ENCODE measurements at places on chromosomes 7 and 10.

DNA sequence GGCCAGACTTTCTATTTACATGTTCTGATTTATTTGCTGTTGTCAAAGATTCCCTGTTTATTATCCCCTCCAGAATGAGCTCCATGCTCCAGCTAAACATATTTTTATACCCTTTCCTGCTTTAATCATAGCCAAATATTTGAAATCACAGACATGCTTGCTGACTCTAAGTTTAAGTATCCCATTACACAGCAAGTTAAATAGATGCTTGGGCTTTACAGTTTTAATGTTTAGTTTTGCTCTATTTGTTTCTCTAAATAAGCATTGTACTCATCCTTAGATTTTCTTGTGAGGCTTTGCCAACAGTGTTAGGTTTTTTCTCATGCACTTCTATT lies 196.8 kb downstream of the TAX1BP1 start:
- no peak for DNase-seq

DNA sequence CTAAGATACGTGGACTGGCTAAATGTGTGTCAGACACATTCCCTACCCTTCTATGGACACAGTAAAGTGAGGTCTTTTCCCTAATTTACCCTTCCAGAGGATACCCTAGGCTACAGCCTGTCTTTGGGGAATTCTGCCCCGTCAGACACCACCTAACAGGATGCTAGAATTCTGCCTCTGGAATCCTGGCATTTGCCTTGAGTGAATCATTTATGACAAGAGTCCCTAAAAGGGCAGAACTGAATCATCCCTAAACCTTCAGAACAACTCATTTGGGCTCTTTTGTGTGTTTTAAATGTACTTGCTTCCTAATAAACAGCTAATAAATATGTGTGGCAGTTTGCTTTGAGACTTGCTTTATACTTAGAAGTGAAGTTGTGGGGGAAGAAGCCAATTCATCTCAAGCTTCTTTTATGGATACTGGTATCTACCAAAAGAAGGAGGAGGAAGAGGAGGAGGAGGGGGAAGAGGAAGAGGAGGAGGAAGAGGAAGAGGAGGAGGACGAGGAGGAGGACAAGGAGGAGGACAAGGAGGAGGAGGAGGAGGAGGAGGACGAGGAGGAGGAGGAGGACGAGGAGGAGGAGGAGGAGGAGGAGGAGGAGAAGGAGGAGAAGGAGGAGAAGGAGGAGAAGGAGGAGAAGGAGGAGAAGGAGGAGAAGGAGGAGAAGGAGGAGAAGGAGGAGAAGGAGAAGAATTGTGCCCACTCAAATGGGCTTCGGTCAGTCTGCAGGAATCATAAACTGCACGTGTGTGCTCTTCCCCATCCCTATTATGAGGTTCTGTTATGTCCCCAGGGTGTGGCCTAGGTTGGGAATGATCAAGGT lies 27.1 kb downstream of the PARP12 start:
- no peak for DNase-seq

GRCh38 chr10:77022671-77023070 lies 614.9 kb downstream of the KCNMA1 start:
- no peak for DNase-seq

- DNase-seq = no peak
Observed at GRCh38 chr7:140358412-140359051, 39.8 kb downstream of the SLC37A3 start.

- no peak for DNase-seq
Observed at GRCh38 chr10:102152545-102152890, 329 bp downstream of the NOLC1 start.

DNA sequence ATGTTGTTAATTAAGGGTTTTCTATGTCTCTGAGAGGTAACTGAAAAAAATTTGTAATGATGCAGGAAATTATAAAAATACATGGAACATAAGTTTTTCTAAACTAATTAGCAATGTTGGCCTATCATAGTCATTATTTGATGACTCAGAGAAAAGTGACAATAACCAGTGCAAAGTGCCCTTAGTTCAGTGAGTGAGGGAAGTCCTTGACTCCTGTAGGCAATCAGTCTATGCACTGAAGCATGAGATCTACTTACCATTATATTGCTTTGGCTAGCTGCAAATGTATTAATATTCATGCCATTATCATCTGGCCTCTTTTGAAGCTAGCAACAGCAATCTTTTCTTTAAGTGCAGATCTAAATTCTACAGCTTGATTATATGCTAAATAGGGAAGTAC lies 40.6 kb downstream of the CCDC172 start:
- DNase-seq = peak; percentile 1
